ENCODE measurements at places on chromosomes 7 and 10.

GRCh38 chr7:157476654-157477549 is 140.1 kb downstream of the DNAJB6 start:
- DNase-seq: no peak

DNA sequence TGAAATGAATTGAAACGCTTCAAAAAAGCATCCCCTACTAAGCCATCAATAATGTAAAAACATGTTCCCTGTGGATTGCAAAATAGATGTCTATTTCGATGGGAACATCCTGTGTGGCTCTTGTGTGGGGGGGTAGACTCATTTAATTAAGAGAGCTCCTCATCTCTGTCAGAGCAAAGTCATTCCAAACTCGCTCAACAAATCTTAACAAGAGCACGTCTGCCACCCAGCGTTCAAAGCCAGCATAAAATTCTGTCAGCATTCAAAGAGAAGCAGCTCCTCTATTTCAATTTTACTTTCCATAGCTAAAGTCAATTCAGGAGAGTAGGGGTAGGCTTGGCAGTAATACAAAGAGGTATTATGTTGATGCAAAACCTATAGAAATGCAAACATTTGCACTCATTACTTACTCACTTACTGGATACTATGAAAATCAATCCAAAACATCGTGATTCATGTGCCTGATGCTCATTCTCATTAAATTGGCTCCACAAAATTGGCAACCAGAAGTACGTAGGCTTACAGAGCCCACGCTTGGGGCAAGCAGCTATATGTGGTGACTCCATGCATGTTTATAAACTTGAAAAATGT is 114.9 kb downstream of the IPMK start:
- peak; percentile 50 for DNase-seq

DNA sequence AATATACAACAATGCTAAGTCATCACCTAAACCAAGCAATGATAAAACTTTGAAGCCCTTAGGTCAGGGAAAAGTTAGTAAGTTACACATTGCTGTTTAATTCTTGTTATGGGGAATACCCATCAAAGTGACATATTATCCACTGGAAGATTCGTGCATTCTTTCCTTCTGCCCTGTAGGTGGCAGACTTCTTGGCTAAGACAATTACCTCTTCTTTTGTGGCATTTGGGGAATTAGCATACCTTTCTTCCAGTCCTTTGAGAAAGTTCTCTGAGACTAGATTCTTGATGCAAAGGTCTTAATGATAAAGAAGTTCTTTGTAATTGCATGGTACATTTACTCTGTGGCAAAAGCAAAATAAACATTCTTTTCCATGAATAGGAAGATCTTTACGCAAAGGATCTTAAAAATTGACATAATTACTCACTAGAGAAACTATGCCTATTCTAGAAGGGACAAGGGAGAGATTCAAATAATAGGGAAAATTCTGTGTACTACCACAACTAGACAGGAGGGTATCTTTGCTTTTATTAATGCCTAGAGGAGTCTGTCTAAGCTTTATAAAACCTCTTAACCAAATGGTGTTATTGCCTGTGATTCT is 395.9 kb downstream of the GRM8 start:
- no peak for DNase-seq

GRCh38 chr7:90229682-90230081 is 15.3 kb upstream of the CFAP69 start:
- DNase-seq: no peak

DNA sequence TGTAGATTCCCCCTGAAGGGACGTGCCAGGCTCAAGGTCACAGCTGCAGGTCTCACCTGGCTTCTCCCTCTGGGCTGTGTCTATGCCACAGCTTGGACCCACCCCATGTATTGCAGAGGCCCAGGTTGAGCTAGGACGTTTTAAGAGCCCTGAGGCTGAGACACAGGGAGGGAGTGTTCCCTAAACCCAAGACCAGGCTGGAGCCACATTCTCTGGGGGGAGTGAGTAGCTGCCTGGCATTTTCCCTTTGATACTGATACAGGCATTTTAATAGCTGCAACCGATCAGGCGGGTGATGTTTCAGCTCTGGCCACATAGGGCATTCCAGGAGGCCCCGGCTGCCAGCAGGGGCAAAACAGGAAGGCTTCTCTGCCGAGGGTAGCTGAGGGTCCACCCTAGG is 13.4 kb downstream of the COL13A1 start:
- no peak for DNase-seq

GRCh38 chr10:50582046-50582445 is 41.7 kb downstream of the SGMS1 start:
- DNase-seq: no peak

- DNase-seq: no peak
Measured at GRCh38 chr10:21257191-21257590, 268.3 kb downstream of the SKIDA1 start.

GRCh38 chr7:22123139-22123538 is 177.4 kb upstream of the CDCA7L start:
- no peak for DNase-seq

DNA sequence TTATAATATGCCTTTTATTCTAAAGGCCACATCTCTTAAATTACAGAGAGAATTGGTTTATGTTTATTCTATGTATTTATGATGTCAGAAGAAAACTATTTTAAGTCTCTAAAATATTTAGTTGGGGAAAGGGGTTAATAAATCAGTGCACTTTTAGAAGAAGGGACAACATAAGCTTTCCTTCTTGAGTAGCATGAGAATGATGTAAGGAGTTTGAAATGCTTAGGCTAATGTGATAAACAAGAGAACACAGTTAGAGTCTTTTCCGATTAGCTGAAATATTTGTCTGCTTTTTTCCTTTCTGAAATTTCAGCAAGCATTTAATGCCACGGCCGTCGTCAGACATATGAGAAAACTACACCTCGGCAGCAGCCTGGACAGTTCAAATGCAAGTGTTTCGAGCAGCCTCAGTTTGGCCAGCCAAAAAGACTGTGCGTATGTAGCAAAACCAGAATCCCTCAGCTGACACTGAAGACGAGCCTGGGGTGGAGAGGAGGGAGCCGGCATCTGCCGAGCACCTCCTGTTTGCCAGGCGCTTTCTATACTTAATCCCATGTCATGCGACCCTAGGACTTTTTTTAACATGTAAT is 176.2 kb downstream of the CCDC3 start:
- DNase-seq: no peak

- no peak for DNase-seq
Measured at GRCh38 chr7:44320794-44321371, 4.5 kb downstream of the CAMK2B start.

GRCh38 chr10:73915206-73915851 is 4.4 kb downstream of the PLAU start:
- no peak for DNase-seq

DNA sequence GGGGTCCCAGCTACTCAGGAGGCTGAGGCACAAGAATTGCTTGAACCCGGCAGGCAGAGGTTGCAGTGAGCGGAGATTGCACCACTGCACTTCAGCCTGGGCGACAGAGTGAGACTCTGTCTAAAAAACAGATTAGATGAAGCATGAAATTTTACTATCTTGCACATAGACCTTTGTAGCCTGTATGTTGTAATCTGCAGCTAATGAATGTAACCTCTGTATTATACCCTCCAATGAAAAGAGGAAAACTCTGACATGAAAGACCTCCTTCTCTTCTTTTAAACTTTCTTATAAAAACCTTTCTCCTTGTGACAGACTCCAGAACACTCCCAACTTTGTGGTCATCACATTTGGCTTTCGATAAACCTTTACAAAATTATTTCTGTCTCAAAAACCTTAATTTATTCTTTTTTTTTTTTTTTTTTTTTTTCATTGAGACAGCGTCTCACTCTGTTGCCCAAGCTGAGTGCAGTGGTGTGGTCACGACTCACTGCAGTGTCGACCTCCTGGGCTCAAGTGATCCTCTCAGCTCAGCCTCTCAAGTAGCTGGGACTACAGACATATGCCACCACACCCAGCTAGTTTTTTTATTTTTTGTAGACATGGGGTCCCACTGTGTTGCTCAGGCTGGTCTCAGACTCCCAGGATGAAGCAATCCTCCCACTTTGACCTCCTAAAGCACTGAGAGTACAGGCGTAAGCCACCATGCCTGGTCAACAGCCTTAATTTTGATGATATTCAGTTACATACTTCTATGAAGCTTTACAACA is 97.4 kb downstream of the SVOPL start:
- DNase-seq: no peak

DNA sequence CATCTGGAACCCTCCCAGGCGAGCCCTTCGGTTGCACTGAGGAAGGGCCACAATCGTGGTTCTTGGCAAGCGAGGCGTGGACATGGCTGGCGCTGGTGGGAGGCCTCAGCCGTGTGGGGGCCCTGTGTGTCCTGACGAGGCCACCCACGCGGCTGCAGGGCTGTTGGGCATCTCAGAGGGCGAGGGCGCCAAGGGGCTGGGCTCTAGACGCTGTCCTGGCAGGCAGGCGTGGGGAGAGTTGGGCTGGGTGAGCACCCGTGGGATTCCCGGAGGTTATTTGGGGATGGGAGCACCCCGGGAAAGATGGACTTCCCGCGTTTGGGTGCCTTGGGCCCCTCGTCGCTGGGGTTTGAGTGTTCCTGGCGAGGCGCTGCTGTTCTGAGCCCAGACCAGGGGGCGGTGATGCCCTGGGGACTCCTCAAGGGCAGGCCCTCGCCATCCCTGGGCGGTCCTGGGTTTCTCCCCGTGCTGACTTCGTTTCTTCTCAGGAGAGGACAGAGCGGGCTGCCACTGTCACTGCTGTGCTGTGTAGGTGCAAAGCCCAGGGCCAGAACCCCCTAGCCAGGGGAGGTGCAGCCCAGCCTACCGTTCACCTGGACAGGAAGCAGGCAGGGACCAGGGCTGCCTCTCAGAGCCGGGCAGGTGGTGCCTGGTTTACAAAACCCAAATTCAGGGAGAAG is 87.2 kb downstream of the DNAJB6 start:
- DNase-seq: no peak

DNA sequence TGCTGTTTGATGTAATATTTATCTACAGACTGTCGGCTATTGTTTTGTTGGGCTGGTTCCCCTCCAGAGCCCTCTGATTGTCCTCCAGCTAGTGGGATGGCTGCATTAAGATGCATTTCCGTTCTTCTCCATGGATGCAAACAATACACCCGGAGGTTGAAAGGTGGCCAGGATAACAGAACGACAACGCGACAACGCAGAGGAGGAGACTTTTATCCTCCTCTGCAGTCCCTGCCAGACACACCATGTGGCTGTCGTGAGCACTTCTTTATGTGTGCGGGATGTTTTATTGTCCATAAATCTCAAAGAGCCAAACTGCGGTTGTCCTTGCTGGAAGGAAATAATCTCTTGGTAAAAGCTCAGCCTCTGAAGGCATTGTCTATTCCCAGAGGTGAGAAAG is 39.1 kb upstream of the TCERG1L start:
- DNase-seq: no peak

- no peak for DNase-seq
Measured at GRCh38 chr7:41698726-41699125, 4.2 kb downstream of the INHBA start.

DNA sequence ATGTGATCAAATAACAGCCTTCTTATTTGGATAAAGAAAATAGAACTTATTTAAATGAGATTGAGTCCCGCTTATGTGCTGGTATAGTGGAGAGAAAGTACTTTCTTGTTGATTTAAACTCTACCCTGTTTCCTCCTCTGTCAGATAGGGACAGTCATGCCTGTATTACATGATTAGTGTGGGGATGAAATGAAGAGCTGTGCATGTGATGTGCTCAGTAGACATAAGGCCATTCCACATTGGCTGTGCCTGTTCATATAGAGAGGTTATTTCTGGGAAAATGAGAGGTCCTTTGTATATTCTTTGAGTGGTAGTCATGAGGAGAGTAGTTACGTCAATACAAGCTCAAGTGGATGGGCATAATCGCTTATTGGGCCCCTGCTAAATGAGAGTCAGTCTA is 5.7 kb downstream of the MTURN start:
- peak; percentile 77 for DNase-seq

- no peak for DNase-seq
Measured at GRCh38 chr10:58436071-58436470, 50.9 kb downstream of the TFAM start.

GRCh38 chr7:64630496-64630895 is 35.4 kb upstream of the ZNF107 start:
- peak; percentile 2 for DNase-seq

GRCh38 chr7:3579638-3580219 is 278.7 kb downstream of the SDK1 start:
- DNase-seq: no peak

DNA sequence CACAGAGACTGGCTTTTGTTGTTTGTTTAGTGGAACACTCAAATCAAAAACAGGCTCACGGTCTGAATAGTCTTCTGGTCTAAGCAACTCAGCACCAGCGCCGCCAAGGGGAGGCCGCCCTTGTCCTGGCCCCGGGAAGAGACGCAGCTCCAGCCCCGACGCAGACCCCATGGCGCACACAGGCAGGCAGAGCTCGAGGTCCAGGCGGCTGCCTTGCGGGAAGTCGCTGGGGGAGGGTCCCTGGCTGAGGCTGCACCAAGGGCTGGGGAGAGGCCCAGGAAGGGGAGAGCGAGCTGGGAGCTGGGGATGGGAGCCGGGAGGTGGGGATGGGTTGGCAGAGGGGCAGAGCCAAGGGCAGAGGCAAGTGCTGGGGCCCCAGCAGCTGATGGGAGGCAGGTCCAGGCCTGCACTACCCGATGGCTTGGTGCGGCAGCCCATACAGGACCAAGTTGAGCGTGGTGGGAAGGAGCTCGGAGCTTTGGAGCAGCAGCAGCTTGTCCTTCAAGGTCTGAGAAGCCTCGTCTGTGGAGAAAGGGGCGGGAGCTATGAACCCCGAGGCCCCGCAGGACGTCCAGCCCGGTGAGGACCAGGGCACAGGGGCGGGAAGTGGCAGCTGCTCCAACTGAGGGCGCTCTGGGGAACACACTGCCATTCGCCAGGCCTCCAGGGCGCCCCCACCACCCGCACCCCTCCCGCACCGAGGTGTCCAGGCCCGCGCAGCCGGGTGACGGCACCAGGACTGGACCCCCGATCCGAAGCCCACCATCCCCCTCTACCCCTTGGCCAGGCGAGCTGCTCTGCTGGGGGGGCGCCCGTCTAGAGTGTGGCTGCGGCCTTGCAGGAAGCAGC is 22.7 kb upstream of the NKX6-2 start:
- DNase-seq: no peak

DNA sequence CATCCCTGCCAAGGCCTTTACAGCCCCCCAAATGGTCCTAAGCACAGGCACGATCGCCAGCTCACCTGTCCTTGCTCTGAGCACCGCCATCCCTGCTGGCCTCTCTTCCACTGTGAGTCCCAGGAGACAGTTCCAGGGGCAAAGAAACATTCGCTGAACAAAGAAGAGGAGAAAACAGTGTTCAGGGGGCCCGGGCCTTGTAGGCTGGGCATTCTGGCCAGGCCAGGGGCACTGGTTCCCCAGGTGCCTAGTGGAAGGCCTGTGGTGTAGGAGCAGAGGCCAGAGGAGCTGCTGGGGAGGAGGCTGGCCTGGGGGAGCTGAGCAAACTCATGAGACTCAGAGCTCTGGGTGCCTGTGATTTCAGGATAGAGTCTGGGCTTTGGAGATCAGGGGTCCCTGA is 22.6 kb downstream of the AQP1 start:
- DNase-seq: no peak

DNA sequence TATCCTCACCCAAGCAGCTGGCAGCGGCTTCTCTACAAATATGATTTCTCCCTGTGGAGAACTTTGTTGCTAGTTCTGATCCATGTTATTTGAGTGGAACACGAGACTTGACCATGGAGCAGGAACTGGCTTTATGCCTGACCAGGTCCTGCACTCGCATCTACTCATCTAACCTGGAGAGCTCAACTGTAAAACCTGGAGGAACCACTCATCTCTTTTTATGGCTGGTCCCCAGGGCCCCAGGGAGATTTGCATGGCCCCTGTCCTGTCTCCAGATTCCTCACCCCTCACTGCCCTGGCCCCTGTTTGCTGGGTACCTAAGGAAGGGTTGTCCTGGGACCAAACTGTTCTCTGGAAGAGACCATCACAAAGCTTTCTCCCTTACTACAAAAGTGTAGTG is 16.0 kb downstream of the TCAF1 start:
- DNase-seq: no peak

Data from NCI-H1436 (cell line).